ENCODE measurements at places on chromosomes 6 and 20.

GRCh38 chr6:129731428-129731827, 21.5 kb upstream of the ARHGAP18 start:
- no peak for DNase-seq

DNA sequence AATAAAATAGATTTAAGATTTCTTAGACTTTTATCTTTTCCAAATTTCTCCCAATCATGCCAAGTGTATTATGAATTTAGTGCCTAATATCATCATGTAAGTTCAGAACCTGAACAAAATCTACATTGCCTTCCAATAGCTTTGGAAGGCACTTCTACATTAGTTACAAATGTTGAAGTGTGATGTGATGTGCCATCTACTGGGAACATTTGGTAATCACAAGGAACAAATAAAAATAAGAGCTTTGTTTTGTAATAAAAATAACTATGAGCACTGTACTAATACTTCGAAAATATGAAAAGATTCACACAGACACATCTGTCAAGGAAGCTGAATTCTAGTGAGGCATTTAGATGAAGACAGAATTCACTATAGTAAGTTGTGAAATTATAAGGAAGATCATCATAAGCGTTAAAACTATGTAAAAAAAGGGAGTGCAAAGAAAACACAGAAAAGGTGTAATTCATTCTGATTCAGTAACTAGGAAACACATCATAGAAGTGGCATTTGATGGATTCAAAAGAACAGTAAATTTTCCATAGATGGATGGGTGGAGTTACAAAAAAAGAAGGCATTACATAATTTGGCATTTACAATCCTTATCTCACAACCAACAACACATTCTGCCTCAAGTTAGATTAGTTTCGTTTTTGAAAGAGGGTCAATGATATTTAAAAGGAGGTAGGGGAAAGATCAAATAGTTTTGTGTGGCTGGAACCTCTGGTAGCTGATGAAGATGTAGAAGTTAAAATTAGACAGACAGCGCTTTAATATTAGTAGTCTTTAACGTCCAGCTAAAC, 161.0 kb downstream of the ASCC3 start:
- DNase-seq = no peak

DNA sequence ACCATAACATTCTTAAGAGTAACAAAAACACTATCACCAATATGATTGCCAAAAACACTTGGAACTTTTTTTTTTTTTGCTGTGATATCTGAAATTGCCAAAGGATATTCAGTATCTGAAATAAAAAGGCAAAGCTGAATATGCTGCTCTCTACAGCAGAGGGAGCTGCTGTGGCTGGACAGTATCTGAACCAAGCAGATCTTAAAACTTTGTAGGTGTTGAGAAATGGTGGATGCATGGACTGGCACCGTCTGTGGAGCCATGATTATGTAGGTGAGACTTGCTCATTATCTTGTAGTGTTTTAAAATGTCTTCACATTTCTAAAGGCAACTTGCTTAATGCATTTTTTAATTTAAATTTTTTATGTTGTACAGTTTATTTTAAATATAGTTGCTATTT, 9.2 kb downstream of the PDCD2 start:
- DNase-seq = no peak

DNA sequence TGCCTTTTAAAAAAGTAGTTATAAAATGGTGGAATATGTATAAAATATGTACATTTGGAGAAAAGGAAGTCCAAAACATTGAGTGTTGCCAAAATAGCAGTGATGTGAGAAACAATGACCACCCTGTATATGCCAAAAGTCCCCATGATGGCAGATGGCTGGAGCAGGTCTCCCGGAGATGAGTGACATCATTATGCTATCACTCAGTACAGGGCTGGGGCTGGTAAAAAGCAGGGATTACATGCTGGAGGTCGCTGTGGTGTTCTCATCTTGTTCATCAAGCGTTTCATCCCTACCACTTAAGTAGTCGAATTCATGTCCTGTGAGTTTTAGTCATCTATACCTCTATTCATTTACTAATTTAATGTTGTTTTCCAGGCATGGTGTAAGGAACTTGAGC, 315.3 kb upstream of the SLC35B3 start:
- DNase-seq = no peak

DNA sequence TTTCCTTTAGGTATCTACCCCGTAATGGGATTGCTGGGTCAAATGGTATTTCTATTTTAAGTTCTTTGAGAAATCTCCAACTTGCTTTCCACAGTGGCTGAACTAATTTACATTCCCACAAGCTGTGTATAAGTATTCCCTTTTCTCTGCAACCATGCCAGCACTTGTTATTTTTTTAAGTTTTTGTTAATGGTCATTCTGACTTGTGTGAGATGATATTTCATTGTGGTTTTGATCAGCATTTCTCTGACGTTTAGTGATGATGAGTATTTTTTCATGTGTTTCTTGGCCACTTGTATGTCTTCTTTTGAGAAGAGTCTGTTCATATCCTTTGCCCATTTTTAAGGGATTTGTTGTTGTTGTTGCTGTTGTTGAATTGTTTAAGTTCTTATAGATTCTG, 871.1 kb downstream of the KIF16B start:
- DNase-seq = no peak

- no peak for DNase-seq
Measured at GRCh38 chr6:35495258-35496035, 1.4 kb downstream of the TEAD3 start.

DNA sequence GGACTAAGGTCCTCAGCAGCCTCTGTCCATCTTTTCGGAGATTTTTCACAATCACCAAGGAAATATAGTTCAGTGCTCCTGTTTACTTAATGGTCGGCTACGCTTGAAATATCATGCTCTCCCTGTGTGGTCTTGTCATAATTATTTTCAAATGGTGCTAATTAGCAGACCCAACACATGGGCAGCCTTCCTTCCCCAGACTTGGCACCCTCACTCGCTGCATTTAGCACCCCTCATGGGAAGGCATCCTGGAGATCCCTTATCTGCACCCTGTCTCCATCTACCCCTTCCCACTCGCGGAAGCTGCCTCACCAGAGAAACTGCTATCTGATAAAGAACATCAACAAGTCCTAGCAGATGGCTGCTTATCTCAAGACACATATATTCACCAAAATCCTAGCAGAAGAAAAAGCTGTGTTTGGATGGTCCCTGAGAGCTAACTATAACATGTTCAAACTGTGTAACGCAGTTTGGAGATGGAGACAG, 131.0 kb upstream of the ESR1 start:
- DNase-seq = no peak

- no peak for DNase-seq
Measured at GRCh38 chr20:57567471-57568079, 6.7 kb downstream of the PCK1 start.

DNA sequence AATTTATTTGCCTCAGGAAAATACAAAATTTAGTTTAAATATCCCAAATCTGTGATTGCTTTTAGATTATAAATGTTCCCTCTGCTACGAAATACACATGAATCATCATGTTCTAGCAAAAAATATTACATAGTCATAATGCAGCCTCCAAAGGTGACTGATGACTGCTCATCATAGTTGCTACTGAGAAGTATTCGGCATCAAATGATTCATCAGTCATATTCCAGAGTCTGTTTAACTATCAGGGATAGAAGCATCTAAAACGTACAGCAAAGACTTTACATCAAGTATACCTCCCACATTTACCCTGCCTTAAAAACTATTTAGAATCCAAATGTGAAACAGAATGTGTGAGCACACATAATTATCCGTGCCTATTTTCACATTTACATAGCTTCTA, 626.0 kb downstream of the CDH26 start:
- no peak for DNase-seq

GRCh38 chr6:29887819-29888776, 54.2 kb upstream of the HLA-A start:
- peak; percentile 61 for DNase-seq

- DNase-seq = no peak
Measured at GRCh38 chr20:61799394-61799923, 266.2 kb downstream of the TAF4 start.

GRCh38 chr6:42989923-42990322, 5.6 kb downstream of the PPP2R5D start:
- no peak for DNase-seq

DNA sequence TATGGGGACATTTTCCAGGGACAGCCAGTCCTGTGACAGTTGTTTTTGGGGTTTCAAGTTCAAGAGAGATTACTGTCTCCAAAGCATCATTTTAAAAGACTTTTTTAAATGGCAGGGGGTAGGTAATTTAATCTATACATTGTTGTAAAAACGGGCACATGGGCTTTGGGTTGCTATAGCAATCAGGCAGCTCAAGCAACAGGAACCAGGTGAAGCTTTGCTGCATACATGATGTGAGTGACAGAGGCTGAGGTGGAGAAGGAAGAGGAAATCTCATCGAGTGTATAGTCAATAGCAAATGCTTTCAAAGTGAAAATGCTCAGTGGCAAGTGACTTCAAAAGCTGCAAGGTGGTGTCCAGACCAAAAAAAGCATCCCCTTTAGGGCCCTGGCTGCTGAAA, 277.4 kb upstream of the JAG1 start:
- DNase-seq = no peak

DNA sequence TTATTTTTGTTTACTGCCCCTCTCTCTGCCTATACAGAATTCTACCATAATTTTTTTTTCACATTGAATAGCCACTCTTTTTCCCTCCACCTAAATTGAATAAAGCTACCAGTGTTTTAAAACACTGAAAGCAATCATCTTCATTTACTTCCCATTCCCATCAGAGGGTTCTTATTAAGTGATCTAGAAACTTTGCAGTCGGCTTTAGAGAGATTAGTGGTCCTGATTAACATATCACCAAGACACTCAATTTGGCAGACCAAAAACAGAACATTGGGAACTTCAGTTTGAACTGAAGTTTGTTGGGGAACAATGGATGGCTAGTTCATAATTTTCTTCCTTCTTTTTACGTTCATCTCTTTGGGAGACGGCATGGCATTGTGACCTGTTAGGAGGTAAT, 249.5 kb downstream of the CBLN4 start:
- no peak for DNase-seq

DNA sequence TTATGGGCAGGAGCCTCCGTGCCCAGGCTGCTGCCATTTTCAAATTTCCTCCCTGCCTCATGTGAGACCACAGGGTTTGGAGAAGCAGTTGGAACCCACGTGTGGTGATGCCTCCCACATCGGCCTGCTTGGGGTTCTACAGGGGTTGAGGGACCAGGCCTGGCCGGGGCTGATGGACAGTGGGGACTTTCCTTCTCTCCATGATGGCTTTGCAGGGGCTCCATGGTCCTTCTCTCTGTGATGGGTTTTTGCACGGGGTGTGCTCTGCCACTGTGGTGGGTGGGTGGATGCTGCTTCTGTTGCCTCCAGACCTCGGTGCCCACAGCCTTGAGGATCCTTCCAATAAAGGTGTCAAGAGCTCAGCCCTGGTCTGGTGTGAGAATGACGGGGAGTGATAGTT, 54.4 kb downstream of the ADNP start:
- no peak for DNase-seq

GRCh38 chr6:125824946-125825771, 34.4 kb downstream of the NCOA7 start:
- no peak for DNase-seq

DNA sequence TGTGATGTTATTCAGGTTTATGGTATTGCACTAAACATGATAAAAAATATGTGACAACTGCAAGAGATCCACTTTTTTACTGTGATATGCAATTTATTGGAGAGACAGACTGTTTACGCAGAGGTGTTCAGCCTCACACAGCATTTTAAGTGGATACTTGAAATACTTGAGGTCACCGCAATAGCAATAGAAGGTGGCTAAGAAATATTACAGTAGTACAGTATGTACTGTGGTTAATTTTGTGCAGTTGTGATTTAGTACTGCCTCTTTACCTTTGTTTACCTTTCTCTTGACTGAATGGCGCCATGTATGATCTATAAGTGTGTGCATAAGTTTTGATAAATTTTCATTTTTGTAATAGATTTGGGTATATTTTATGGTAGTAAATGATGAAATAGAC, 17.4 kb downstream of the MACROD2 start:
- DNase-seq = no peak

DNA sequence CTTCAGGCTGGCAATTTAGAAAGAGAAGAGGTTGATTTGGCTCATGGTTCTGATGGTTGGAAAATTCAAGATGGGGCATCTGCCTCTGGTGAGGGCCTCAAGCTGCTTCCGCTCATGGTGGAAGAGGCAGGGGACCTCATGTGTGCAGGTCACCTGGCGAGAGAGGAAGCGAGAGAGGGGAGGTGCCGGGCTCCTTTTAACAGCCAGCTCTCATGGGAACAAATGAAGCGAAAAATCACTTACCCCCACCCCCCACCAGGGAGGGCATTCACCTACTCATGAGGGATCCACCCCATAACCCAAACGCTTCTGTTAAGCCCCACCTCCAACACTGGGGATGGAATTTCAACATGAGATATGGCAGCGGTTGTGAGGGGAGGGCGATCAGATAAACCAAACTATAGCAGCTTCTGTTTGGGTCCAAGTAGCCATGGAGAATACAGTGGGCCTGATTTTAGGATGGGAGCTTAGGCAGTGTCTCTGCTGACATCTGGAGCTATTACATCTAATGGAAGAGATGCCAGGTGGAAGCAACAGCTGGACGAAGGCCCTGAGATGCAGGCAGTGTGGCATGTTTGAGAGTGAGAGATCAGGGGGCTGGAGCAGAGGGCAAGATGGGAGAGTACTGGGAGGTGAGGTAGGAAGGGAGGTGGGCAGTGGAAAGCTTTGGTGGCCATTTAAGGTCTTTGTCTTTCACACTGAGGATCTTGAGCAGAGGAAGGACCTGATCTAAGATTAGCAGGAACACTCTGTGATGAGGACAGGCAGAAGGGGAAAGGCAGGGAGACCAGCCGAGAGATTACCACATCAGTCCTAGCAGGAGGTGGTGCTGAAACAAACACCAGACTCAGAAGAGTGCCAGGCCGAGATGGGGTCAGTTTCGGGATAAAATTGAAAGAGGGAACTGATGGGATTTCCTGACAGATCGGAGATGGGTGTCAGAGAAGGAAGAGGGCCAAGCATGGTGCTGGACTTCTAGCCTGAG, 161.8 kb downstream of the NFATC2 start:
- DNase-seq = no peak

GRCh38 chr20:8996817-8997512, 71.9 kb upstream of the PLCB4 start:
- DNase-seq = no peak

DNA sequence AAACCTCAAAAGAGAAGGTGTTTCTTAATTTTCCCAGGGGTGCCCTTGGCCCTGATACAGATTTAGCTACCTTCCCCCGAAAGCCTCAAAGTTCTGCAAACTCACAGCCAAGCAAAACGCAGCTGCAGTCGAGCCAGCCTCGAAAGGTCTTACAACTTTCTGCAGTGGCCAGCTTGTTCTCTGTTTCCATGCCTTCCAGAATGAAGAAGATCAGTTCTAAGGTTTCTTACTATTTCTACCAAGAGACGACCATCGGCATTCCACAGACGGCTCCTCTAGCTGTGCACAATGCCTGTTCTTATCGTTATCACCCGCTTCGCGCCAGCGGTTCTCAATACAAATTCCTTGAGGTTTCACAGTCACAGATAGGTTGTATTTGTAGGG, 28.5 kb upstream of the CCR6 start:
- DNase-seq = no peak
